ENCODE measurements at places on chromosomes 11 and 22. TPM values are rescaled to one million over a fixed set of nuclear protein-coding genes. Genes with fewer than 3 reads are reported as not detected.

ELMOD1 gene
- not detected for total RNA-seq

ACCSL gene
- total RNA-seq, result not detected

KRTAP5-2 gene
- total RNA-seq, result not detected

CSRP3 gene
- total RNA-seq, result not detected

STK33 gene
- 3.6 TPM for total RNA-seq

OR52D1 gene
- total RNA-seq, result not detected

SCARF2 gene
- 0.43 TPM for total RNA-seq

SHANK3 gene
- total RNA-seq, result 1.5 TPM

DLG2 gene
- total RNA-seq, result 0.85 TPM

Measured in tracheal epithelial cell (primary cell).